ENCODE measurements at places on chromosomes 6 and 20.

- no peak for DNase-seq
These were observed 93.7 kb upstream of the CD83 start for GRCh38 chr6:14023855-14024254.

DNA sequence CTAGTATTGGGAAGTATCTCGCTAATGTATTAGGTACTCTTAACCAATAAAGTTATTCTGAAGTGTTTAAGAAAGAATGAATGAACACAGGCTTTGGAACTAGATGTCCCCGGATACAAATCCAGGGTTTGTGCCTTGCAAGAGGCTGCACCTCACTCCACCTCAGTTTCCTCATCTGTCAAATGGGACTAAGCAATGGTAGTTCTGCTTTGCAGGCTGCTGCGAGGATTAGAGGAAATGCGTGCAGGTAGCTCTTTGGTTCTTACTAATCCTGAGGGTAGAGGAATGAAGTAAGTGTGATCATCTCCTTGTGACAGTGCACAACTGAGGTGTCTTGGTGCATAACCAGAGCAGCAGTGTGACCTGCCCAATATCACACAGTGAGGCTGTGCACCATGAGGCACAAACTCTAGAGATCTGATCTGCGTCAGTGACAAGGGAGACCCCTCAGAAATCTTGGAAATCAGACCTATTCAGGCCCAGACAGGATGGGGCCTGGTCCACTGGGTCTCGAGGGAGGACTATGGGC, 26.7 kb downstream of the ADA start:
- no peak for DNase-seq

- DNase-seq: no peak
These were observed 162.4 kb upstream of the AGPAT4 start for GRCh38 chr6:161436106-161436876.

DNA sequence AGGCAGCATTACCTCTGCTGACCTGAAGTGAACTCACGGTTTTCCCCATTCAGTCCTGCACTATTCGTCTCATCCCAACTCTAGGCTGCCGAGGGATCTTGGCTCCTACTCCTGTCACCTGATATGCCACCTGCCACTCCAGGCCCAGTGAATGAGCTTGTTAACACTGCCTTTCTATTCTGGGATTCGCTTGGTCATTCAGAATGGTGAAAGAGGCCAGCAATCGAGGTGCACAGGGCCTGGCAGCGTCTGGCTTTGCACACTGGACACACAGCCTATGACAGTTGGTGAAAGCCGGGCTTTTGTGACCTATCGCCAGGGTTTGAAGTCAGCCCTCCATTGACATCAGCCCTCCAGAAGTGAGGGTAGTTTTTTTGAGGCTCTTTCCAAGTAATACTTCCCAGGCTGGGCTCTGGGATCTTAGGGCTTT, 59.3 kb upstream of the MYL9 start:
- DNase-seq: no peak

DNA sequence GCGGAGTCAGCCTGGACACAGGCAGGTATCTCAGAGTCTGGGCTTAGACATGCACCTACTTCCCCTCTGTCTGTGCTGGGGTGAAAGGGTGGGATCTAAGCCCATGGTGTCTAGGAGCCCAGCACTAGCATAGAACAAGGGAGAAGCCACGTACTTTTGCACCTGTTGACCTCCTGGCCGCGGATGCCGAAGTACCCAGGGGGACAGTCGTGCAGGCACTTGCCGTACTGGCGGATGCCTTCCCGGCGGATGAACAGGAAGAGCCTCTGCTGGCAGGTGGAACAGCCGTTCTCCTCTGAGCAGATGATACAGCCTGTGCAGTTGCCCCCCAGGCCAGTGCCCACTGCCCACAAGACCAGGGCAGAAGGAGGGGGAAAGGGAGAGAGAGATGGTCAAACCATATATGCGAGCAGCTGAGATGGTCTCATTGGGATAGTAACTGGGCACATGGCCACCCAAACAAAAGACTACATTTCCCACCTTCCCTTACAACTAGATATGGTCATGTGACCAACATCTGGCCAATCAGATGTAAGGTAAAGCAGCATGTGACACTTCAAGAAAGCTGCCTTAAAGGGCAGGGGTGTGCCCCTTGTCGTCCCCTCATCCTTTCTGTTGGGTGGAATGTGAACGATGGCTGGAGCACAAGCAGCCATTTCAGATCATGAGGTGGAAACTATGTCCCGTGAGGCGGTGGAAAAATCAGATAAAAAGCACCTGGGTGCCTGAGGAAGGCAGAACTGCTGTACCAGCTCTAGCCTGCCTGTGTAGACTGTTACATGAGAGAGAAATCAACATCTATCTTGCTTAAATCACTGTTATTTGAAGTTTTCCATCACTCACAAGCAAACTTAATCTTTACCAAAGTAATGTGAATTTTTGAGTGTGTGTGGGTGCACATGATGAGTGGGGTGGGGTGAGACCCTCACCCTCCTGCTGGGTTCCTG, 34.0 kb downstream of the RSPO4 start:
- no peak for DNase-seq

DNA sequence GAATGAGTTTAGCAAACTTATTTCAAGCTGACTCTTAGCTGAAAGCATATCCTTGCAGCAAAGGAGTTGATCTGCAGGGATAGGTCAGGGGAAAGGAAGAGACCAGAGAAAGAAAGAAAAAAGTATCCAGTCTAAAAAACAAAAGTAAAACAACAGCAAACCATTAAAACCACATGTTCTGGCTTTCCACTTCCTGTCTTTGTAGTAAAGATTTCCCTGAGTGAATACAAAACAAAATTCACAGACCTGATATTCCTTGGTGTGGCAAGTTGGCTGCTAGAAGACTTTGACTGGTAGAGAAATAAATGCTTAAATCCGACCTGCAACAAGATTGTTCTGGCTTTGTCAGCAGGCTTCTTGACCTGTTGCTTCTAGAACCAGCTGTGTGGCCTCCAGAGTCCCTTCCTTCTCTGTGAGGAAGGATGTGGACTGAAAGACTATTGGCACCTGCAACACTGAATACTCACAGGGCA, 23.4 kb upstream of the MCM3 start:
- DNase-seq: no peak

- no peak for DNase-seq
These were observed 25.5 kb downstream of the RNF144B start for GRCh38 chr6:18412644-18413043.

GRCh38 chr6:137102851-137103492, 58.2 kb upstream of the IL20RA start:
- no peak for DNase-seq

- DNase-seq: no peak
These were observed 35.2 kb upstream of the PAQR8 start for GRCh38 chr6:52326540-52327364.

DNA sequence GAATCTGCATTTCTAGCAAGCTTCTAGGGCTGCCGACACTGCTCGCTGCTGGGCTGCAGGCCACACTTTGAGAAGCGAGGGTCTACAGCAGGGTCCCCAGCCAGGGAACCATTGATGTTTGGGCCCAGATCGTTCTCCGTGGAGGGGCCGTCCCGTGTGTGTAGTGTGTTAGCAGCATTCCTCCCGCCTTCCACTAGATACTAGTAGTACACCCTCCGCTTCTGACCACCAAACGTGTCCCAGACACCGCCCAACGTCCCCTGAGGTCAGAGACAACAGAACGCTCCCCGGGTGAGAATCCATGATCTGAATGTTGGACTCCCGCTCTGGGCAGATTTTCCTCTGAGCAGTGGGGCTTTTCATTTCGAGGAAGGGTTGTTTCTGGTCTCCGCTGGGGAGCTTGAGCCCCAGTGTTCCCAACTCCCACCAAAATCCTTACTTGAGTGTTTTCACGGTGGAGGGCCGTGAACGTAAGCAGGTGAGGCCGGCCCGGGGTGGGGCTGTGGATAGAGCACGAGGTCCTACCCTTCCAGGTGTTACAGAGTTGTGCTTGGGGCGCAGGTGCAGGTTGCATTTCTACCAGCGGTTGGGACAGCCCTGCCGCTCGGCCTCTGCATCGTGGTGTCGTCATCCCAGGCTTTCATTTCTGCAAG, 124.6 kb downstream of the SYCP2 start:
- DNase-seq: no peak

GRCh38 chr6:74280130-74280692, 584.2 kb downstream of the CD109 start:
- no peak for DNase-seq

DNA sequence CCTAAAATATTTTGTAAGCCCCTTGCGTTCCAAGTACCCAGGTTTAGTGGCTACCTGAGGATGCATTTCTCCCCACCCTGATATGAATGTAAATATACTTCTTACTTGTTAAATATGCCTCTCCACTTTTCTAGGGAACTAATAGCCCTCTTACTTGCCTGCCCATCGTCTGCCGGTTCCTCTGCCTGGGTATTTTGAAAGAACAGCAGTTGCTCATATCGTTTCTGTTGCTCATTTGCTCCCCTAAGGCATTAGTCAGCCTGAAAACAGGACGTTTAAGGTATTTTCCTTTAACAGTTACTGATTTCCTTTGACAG, 141.3 kb upstream of the CARMIL1 start:
- no peak for DNase-seq

GRCh38 chr6:130409418-130410100, 43.7 kb downstream of the TMEM200A start:
- DNase-seq: no peak

- DNase-seq: no peak
These were observed at the start of gene SASH1 for GRCh38 chr6:148342350-148343046. SASH1 (plus strand) TSS chr6:148342838; CDS start chr6:148343068, 230 bp downstream.

DNA sequence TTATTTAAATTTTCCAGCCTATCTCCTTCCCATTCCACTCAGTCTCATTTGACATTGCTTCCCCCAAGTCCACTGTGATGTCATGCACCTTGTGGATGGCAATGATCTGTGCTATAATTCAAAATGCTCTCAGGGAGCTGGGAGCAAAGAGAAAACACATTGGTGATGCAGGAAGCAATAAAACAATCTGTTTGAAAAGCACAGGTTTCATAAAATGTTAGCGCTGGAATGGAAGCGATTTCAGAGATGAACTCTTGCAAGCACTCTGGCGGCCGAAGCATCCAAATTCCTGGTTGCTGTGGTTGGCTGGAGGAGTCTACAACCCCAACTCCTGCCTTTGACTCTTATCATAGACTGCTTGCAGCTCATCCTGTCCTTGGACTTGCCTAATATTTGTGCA, 167.0 kb downstream of the GMPR start:
- no peak for DNase-seq

- no peak for DNase-seq
These were observed 5.1 kb downstream of the PABPC1L start for GRCh38 chr20:44914924-44915323.
